ENCODE measurements at places on chromosomes 3 and 15.
A peak's percentile ranks its signal among the peaks of the same experiment; 100 is the strongest.

GRCh38 chr3:101962055-101962454, 112.7 kb downstream of the NFKBIZ start:
- no peak for DNase-seq

DNA sequence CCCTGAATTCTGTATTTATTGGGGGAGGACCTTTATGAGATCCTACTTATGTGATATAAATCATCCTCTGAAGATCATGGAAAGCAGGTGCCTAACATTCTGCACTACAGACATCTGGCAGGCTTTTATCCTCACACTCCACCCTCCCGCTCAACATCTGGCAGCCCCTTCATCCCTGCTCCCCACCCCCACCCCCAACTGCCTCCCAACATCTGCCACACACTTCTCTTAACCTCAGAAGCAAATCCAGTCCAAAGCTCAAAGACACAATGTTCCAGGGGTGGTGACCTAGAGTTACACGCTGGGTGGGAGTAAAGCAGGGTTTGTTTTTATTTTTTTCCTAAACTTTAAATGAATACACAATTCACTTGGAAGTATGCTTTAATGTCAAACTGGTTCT, 184.5 kb upstream of the ATP11B start:
- DNase-seq = peak; percentile 33

GRCh38 chr3:3798631-3799113, 559 bp upstream of the LRRN1 start:
- DNase-seq = peak; percentile 28

- no peak for DNase-seq
Observed at GRCh38 chr3:140347151-140347550, 330.7 kb upstream of the TRIM42 start.

DNA sequence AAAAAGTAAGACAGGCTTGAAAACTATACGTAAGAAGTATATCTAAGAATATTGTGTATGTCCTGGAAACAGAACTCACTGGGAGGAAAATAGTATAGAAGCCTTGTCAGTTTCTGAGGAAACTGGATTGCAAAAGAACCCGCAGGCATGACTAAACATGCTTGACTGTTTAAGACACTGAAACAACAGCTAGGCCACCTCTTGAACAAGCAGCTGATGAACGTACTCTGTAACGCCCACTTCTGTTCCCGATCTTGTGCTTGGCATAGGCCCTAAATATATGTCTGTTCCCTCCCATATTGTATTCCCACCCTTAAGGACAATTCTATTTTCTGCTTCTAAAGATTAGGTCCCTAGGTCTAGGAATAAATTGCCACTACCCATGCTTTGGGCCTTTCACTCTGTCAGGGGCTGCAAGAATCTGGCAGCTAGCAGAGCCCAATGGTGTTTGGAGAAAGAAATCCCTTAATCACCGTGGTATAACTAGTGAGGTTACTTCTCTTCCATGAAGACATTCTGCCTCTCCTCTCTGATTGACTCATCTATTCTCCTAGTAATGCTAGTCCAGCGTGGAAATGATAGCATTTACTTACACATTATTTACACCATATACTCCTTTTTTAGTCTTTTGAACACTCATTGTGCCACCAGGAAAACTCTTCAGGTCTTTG, 46.2 kb downstream of the CD200 start:
- DNase-seq = no peak

GRCh38 chr3:183590442-183590841, 34.9 kb upstream of the KLHL6 start:
- no peak for DNase-seq

- DNase-seq = no peak
Observed at GRCh38 chr3:111324645-111325044, 217.4 kb upstream of the CD96 start.

GRCh38 chr3:129747992-129748391, 141.5 kb upstream of the PLXND1 start:
- no peak for DNase-seq

GRCh38 chr3:57855281-57855680, 99.2 kb downstream of the SLMAP start:
- no peak for DNase-seq

DNA sequence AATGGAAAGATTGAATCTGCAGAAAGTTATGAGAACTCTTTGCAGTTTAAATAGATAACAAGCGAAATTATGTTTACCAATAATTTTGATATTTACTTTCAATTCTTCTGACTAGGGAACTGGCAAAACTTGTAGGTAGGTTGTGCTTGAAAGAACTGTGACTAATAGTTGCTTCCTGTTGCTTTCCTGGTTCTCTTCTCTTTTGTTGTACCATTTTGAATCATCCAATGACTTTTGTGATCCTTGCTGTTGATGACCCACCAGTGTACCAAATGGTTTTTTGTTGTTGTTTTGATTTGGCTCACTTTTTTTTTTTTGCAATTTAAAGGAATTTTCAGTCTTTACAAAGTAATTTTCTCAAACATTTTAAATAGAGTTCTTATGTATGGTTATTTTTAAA, 64.9 kb upstream of the DCBLD2 start:
- no peak for DNase-seq

- DNase-seq = no peak
Observed at GRCh38 chr15:43794269-43795037, 2.3 kb downstream of the SERF2 start.

DNA sequence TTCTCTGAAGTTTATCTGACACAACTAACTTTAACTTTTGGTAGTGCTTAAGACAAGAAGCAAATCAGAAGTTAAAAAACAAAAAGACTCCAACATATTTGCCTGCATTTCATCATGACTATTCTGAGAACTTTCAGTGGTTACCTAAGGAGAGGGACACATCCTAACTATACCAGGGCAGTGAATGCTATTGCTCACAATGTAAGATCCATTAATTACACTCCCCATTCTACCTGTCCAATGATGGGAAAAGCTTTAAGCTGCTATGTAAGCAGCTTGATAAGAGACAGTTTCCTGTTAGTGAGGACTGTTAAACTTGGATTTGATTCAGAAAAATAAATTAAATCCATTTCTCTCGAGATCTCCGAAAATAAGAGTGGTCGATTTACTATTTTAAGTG, 37.5 kb downstream of the SERPINI1 start:
- DNase-seq = no peak

GRCh38 chr15:49024840-49025239, 21.4 kb downstream of the SECISBP2L start:
- no peak for DNase-seq

DNA sequence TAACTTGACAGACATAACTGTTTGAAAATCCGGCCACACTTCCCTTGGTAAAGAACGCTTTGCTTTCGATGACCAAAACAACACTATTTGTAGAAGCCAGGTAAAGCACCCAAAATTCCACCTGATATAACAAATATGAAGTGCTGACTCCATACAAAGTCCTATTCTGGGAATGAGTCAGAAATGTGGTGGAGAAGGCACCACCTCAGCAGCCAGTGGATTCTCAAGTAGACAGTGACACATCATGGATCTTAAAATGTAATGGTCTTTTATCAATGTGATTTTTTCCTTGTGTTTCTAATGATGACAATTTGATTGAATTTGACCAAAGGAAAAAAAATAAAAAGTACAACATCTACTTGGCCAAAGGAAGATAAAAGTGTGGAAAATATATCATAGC, 135.0 kb upstream of the WNT5A start:
- no peak for DNase-seq

DNA sequence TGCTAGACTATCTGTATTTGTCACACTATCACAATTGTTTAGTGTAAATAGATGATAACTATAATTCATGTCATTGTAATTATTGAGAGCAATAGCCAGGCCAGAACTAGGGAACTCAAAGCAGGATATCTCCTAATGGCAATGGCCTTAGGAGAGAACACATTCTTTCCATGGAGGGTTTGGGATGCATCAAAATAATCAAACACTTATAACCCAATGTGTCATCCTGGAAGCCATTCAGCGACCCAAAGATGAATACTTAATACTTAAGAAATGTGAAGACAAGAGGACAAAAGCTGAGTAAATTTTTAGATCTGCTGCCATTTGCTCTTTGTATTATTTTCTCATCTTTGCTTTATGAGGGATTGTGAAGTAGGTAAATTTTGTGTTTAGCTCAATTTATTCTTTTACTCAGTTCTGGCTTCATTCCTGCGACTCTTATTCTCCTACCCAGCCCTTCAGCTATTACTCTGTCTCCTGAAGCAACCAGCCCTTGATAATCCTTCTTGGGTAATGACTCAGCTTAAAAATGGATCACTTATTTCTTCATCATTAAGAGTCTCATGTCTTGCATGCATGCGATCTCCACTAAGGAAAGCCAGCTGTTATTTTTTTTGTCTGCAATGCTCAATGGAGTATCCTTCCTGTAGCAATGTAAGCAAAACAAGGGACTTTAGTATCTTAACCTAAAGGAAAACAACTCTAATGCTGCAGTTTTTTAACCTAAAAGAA, 2.0 kb downstream of the OR4F15 start:
- peak; percentile 27 for DNase-seq

GRCh38 chr3:23304424-23304823, 101.3 kb downstream of the UBE2E2 start:
- no peak for DNase-seq

DNA sequence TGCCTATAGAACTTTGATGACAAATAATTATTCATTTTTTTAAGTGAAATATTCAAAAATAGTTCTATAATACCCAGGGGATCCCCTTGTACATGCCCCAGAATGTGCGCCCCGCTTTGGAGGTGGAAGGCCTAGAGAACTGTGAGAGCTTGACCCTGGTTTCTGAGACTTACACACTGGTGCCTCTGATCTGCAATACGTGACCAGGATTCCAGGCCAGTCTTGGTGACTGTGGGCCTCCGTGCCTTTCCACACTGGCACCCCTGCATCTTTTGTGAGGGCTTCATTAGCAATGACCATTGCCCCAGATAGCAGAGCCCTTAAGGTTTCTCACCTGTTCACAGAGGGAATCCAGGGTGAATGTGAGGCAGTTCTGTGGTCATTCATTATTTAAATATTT, 44.0 kb downstream of the CLSTN2 start:
- no peak for DNase-seq
